ENCODE measurements at places on chromosomes 3 and 15.
A peak's percentile ranks its signal among the peaks of the same experiment; 100 is the strongest.

DNA sequence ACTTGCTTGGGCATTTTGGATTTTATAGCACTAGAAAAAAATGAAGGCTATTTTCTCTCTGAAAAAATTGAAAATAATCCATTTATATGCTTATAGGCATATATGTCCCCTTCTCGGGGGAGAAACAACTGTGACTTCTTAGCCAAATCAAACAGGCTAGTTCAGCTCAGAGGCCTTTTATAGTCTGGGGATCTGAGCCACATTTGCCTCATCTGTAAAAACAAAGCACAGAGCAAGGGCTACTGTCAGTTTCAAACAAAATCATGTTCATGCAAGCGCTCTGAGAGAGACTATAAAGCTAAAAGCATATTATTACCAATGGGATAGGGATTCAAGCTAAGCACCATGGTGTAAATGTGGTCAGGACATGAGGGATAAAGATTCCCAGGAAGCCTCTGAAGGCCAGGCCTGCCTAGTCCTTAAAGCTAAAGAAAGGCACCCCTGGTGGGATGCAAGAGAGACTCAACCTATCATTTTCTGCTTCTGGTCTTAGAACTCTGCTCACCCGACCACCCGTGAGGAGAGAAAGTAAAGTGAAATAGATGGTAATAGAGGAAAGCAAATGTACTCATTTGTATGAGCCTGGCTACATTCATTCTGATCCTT lies 51.0 kb upstream of the IL12A start:
- DNase-seq, result no peak

- no peak for DNase-seq
These were observed 38.3 kb downstream of the FAM43A start for GRCh38 chr3:194723846-194724618.

DNA sequence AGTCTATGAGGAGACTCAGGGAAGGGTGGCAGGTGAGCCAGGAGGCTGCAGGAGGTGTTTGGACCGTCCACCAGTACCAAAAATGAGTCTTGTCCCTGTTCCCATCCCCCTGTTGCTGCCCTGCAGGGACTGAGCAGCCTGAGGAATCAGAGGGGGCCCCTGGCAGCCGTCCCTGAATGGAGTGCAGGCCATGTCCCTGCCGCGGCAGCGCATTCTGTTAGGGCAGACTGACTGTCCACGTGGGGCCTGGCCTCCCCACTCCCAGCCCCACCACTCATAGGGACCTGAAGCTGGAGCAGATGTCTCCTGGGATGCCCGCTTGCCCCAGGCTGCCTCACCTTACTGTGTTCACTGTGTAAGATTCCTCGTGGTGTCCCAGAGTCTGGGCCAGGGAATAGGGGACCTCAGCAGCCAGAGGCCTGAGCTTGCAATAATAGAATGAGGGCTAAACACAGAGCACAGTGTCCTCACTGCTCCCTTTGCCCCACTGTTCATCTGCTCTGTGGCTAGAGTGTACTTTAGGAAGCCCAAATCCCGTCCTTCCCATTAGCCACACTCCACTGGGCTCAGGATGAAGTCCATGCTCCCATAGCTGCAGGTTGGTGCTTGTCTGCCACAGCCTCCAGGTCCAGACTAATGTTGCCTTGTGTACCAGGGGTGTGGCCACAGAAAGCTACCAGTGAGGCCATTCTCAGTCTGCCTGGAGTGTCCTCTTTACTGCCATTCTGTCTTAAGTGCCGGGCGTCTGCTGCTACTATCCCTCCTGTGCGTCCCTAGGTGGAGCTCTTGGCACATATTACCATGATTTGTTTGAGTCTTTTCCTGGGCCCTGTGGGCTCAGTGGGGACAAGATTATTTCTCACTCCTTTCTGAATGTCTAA lies 63.2 kb downstream of the HCN4 start:
- DNase-seq, result no peak

DNA sequence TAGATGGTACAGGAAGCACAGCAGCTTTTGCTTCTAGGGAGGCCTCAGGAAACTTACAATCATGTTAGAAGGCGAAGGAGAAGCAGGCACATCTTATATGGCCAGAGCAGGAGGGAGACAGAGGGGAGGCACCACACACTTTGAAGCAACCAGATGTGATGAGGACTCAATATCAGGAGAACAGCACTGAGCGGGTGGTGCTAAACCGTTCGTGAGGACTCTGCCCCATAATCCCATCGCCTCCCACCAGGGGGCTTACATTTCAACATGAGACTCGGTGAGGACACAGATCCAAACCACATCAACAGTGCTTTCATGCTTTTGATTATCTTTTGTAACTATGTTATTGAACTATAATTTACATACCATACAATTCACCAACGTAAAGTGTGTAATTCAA lies 7.6 kb upstream of the TMEM44 start:
- DNase-seq, result no peak

GRCh38 chr3:130755666-130756065 lies 9.0 kb upstream of the PIK3R4 start:
- no peak for DNase-seq

DNA sequence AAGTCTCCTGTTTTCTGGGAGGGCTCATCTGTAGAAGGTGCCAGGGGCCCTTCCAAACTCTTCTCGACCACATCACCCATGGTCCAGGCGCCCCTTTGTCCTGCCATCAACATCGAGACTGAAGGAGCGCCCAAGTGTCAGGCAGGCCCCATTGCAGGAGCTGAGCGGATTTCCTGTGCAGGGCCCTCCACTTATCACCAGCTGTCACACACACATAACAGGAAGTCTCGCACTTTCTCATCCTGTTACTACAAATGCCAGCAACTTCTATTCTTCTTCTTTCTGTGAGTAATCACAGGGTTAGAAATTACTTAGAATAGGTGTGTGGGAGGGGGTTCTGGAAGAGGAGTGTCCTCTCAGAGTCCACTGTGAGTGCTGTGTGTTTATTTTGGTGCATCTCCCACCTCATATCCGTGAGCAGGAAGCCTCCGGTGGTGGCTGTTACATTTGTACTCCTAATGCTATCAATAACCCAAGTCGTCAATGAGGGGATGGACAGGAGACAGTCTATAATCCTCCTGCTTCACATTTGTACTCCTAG lies at the start of gene KLHL6:
Gene KLHL6, minus strand, starts transcription at position 166 of the 541 bp plus-strand sequence. Its CDS starts 53 bp downstream, at position 113.
- DNase-seq, result peak; percentile 44

GRCh38 chr15:31489801-31490646 lies 163.4 kb downstream of the KLF13 start:
- DNase-seq, result no peak

DNA sequence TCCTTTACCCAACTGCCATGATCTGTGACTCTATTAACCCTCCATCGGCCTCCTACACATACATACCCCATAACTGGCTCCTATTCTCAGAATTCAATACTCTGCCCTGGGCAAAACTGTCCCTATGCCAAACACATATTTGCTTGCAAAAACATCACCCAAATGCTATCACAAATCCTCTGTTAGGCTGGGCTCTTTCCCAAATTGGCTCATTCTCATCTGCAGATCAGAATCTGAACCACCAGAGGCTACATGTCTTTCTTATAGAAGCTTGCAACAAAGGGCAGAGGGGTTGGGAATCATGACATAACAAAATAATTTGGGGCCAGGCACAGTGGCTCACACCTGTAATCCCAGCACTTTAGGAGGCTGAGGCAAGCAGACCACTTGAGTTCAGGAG lies 45.4 kb upstream of the GOLM2 start:
- DNase-seq, result no peak

GRCh38 chr15:54502416-54503075 lies 524.3 kb downstream of the UNC13C start:
- no peak for DNase-seq

DNA sequence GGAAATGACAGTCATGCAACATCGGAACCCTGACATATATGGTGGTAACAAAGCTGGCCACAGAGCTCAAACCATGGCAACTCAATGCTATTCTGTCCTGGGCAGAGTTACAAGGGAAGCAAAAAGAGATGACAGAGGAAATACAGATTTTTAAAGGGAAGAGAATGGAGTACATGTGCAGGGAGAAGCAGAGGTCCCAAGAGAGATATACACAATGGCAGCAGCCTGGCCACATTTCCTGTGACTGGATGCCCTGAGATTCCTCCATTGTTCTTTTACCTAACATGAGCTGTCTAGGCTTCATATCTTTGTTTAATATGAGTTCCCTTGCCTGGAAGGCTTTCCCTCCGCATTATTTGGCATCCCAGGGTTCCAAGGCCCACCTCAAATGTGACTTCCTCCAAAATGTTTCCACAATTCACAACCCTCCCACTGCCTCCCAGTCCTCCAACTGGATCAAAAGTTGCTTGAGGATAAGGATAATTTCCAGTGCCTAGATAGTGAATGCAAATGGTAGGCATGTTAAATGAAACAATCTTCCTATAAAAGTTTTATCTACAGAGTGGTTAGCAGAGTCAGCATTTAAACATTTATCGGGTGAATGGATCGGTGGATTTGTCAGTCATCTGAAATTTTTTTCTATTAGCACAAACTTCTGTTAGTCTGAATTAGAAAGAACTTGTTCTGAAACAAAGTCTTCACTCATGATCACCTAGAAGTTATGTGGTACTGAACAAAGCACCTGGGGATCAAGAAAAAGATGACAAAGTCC lies 86.2 kb downstream of the DHX30 start:
- DNase-seq, result no peak

GRCh38 chr15:73265536-73266153 lies 103.1 kb downstream of the HCN4 start:
- DNase-seq, result peak; percentile 8

- DNase-seq, result no peak
These were observed 145.0 kb downstream of the ARNT2 start for GRCh38 chr15:80549191-80549590.

DNA sequence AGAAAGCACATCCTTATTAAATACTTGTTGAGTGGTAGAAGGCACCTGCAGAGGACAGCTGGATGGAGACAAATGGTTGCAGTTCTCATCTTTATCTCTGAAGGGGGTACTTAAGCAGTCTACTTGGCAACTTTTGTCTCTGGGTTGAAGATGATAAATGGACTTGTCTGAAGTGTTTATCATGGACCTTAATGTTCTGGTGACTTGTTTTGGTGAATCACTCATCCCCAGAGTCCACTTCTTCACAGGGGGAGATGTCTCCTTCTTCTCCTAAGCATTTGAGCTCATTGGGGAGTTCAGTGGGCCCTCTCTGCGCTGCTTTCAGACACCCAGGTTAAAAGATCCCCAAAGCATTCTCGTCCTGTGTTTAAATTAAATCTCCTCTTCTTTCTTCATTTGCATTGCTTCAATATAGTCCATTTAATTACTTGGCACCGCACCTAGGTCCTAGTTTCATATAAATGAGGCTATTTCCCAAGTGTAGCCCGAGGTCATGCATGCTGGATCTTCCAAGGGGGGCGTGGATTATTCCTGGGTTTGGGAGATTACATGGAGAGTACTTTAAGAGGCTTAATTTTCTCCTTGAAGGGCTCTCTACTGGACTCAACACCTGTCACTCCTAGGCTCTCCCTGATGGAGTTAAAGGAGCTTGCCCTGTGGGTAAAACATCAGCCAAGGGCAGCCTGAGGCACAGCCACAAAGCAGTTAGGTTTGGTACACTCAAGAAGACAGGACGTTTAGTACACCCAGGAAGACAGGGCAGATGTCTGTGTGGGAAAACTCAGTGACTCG lies 239.3 kb upstream of the C2CD4B start:
- no peak for DNase-seq

- DNase-seq, result no peak
These were observed 32.7 kb upstream of the MAP3K13 start for GRCh38 chr3:185330238-185330637.

DNA sequence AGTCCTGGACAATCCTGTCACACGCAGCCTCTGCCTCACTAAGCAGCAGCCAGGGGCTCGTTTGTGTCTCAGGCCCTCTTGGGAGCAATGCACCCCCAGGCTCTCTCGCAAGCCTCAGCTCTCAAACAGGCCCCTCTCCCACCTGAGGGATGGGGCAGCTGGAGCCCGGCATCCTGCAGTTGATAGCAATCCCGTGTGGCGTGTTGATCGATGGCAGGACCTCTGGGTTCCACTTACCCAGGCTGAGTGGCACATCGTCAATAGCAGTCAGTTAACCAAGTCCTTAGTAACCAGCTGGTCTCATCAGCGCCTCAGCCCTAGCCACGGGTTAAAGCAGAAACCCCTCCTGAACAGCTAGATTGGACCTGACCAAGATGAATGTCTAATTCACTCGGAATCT lies 36.5 kb upstream of the PLXNA1 start:
- DNase-seq, result no peak

DNA sequence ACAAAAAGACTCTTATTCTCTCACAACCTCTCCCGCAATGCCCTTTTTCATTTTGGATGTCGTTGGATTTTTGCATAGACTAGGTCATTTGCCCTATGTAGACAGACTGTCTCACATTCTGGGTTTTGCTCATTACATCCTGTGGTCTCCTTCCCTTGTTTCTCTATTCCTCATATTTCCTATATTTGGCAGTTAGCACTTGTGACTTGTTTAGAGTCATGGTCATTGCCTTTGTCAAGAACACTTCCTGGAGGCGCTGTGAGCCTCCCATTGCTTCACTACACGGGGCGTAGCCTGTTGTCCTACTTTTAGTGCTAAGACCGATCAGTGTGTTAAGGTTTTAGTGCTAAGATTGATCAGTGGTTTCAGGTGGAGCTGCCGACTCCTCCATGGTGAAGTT lies 16.1 kb upstream of the TATDN2 start:
- DNase-seq, result no peak

GRCh38 chr3:140559546-140559945 lies 118.3 kb upstream of the TRIM42 start:
- DNase-seq, result no peak

- no peak for DNase-seq
These were observed 4.1 kb downstream of the EFCAB12 start for GRCh38 chr3:129424185-129424841.

DNA sequence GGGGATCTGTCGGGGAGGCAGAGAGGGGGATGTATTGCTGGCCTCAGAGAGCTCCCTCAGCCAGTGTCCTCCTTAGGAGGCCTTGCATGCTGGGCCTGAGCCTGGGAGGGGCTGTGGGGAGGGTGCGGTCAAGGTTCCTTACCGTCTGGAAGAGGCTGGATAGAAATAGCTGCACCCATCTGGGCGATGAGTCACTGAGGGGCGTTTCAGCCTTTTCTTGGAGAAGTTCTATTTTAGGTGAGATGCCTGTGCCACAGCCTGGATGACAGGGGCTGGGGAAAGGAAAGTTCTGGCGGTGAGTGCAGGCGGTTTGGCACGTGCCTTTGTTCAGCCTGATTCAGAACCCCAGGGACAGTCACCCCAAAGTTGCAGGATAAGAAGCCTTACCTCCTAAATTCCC lies 35.7 kb upstream of the APEH start:
- DNase-seq, result no peak

GRCh38 chr3:175956964-175957363 lies 1097.8 kb downstream of the NAALADL2 start:
- no peak for DNase-seq

DNA sequence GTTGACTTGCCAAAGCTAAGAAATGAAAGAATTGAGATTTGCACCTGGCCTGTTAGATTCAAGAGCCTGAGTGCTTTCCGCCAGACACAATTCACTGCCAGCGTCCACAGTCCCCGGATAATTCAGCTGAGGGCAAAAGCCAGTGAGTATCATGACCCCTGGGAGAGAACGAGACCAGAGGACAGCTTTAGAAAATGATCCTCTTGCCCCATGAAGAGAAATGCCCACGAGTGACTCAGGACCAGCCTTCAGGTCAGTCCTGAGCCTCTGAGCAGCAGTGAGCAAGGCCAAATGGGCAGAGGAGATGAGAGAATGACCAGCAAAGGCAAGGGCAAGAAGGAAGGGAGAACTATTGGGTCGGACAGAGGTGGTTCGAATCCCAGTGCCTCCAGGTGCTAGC lies 273.5 kb downstream of the FAM43A start:
- no peak for DNase-seq

Data from activated T-helper 1 cell treated with anti-CD3 and anti-CD28 coated beads, Interleukin-2, amount 50 U/mL, for 16 hours (primary cell).